Stimulated activated CD4-positive, alpha-beta T cell treated with anti-CD3 and anti-CD28 coated beads, Interleukin-1b, Interleukin-23, amount 100 ng/mL, for 1 hour (primary cell): ENCODE measurements at places on chromosomes 3 and 15.

GRCh38 chr3:64110071-64110470 lies 86.8 kb upstream of the PSMD6 start:
- no peak for DNase-seq

- no peak for DNase-seq
Measured at GRCh38 chr3:143016321-143016972, 15.1 kb downstream of the U2SURP start.

DNA sequence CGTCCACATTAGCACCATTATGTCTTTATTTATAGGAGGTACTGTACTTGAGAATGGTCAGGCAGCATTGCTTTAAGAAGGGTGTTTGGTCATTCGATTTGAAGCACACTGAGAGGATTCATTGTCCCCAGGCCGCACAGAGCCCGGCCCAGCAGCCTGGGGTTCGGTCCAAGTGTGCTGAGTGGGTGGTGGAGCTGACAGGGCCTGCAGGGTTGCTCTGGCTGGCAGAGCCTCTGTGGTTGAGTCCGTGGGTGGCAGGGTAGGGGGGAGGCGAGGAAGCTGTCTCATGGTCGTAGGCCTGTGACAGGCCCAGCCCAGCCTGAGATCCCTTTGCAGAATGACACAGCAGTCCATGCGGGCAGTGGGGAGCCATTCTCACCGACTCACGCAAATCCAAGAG lies 227.7 kb upstream of the TOPAZ1 start:
- no peak for DNase-seq

- DNase-seq = no peak
Measured at GRCh38 chr15:62449638-62450037, 284.6 kb upstream of the C2CD4B start.

- DNase-seq = no peak
Measured at GRCh38 chr15:99454941-99455788, 110.6 kb upstream of the MEF2A start.

DNA sequence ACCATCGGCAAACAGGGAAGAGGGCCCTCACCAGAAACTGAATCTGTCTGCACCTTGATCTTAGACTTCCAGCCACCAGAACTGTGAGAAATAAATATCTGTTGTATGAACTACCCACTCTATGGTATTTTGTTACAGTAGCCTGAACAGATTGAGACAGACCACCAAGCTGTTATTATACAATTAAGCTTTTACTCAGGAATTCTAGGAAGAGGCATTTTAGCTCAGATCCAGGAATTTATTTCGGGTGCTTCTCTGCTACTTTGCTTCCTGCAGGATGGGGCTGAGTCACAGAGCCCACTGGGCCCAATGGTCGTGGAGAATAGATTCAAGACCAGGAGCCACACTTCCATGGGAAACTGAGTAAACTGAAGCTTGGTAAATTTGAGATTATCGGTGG lies 145.5 kb upstream of the PFN2 start:
- DNase-seq = no peak

DNA sequence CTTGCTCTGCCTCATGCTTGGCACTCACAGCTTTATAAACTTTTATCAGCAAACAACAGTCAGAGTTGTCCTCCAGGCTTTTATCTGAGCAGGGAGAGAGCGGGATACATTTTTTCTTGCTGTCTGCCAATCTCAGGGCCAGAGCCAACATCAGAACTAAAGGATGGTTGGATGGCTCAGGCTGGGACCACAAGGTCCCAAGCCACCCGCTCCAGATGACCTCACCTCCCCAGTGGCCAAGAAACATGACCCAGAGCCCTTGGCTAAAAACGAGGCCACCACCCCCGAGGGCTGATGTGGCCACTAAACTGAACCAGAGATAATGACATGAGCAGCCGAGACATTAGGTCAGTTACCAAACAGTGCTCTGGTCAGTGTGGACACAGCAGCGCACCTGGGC lies 18.8 kb upstream of the SPATA12 start:
- no peak for DNase-seq

DNA sequence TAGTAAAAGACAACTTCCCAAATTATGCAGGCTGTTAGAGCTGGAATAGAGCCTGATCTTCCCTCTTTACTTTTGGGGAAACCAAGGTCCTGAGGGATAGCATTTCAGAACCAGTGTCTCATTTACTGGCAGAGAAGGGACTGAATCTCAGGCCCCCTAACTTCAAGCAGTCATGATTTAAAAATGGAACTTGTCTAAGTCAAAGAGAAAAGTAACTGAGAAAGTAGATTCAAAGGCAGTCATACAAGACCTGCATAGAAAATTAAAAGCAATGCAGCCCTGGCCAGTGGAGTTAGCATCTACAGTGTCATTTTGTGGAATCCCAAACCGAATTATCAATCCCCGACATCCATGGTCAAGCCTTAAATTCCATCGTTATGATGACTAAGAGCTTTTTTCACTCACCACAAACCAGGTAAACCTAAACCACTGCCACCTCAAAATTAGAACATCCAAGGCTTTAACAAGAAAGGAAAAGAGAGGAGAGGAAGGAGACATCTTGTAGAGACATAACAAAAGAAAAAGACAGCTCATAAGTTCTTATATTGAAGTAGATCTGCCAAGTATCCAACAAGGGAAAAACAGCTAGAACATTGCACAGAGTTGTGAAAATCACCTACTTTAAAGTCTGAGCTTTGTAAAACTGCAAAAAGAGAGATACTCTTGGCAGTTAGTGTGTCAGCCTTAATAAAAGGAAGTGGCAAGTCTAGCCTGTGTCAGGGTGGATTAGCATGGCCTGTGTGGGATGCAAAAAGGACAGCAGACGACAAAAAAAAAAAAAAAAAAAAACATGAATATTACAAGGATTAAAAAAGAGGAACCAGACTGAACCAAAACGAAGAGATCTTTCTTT lies 54.1 kb upstream of the CCR2 start:
- DNase-seq = no peak

DNA sequence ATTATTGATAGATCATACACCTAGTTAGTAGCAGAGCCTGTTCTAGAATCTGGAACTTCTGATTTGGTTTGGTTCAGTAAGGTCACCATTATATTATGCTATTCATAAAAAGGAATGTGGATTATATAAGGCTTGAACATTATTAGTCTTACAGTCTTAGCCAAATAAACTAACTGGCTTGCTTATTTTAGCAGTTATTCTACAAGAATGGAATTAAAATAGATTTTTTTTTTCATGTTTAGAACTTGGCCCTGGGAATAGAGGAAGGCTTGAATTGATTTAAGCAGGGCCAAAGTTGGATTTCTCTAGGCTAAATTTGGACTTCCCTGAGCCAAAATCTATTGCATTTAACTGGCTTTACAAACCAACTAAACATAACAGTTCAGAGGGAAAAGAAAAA lies 24.4 kb downstream of the DTWD1 start:
- DNase-seq = no peak

GRCh38 chr3:89565098-89565497 lies 457.7 kb downstream of the EPHA3 start:
- DNase-seq = no peak

DNA sequence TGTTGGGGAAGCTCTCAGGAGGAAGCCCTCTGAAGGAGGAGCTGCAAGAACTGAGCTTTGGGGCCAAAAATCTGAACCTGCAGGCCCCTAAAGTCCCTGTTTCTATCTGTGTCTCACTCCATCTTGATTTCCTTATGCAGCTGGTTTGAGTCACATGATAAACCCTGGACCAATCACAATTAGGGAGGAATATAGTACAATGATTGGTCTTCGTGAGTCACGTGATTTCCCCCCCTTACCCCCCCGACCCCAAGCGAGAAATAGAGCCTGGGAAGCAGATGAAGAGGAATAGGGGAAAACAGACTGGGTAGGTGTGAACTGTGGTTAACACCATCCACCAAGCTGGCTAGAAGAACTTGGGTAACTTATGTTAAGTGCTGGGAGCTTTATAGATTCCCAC lies 12.9 kb downstream of the CRABP1 start:
- DNase-seq = no peak

DNA sequence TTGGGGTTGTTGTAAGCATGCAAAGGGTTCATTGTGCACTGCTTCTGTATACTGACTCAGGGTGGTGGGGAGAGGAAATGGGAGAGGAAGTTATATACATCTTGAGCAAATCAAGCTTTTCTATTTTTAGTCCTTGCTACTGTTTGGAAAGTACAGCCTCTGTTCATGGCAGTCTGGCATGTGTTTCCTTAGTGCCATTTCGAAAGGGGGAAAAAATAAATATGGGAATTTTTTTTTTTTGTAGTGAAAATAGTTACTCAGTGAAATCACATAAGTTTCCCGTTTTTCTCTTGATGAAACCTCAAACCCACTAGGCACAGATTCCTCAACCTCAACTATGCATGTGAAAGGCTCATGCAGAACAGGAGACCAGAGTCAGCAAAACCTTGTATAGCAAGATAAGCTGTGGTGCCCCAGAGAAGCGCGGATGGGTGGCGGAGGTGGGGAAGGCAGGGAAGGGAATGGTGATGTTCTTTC lies 353.3 kb downstream of the LPP start:
- DNase-seq = no peak

- no peak for DNase-seq
Measured at GRCh38 chr15:57767481-57767880, 61.0 kb downstream of the POLR2M start.

DNA sequence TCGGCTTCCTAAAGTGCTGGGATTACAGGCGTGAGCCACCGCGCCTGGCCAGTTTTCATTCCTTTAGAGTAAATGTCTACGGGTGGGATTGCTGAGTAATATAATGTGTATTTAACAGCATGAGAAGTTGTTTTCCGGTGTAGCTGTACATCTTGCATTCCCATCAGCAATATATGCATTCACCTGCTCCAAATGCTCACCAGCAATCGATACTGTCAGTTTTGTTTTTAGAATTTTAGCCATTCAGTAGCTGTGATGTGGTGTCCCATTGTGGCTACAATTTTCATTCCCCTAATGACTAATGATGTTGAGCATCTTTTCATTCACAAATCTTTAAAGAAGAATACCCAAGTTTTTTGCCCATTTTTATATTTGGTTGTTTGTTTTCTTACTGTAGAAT lies 134.8 kb upstream of the RGMA start:
- no peak for DNase-seq

- no peak for DNase-seq
Measured at GRCh38 chr3:160812304-160812703, 56.3 kb downstream of the PPM1L start.

DNA sequence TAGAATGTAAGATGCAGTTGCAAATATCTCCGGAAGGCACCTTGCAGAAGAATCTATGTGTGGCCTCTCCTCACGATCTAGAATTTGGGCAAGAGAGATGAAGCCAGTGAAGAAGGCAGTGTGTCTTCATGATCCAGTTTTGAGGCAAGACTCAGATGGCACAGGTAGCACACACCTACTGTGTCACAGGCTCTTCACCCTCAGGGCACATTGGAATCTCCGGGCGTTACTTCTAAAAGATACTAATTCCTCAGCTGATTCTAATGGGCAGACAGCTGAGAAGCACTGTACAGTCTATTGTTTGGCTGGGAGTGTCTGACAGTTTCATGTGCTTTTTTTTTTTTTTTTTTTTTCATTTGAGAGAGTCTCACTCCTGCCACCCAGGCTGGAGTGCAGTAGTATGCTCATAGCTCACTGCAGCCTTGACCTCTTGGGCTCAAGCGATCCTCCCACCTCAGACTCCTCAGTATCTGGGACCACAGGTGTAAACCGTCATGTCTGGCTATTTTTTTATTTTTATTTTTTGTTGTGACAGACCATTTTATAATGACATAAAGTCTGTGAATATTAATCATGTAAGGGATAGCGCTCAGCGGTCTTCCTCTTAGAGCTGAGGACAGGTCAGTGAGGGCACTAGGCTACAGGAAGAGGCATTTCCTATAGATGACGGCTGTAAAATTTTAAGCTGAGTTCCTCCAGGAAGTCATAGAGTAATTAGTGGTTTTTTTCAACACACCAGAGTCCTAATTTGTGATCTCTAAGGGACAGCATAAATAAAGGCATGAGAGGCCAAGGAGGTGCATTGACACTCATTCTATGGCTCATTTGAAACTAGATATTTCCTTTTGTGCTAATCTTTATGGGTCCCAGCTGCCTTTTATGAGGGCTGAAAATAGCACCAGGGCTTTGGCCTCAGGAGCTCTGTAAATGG lies 4.0 kb downstream of the C3orf52 start:
- no peak for DNase-seq

- no peak for DNase-seq
Measured at GRCh38 chr15:64503640-64504039, 43.3 kb downstream of the ZNF609 start.

GRCh38 chr3:177754508-177754921 lies 557.2 kb upstream of the TBL1XR1 start:
- DNase-seq = no peak

DNA sequence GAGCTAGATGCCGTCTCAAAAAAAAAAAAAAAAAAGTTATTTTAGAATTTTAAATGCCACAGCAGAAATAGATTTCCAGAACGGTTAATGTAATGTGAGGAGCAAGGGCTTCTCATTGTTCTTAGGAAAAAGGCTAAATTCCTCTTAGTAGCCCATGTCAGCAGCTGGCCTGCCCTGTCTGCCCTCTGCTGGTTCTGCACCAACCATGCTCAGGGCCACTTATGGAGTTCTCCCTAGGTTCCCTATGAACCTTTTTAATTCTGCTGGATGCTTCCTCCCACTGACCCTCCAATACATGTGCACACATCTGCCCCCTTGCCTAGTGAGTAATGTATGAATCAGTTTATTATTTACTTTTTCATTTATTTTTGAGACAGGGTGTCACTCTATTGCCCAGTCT lies 32.2 kb upstream of the DPPA4 start:
- DNase-seq = no peak

DNA sequence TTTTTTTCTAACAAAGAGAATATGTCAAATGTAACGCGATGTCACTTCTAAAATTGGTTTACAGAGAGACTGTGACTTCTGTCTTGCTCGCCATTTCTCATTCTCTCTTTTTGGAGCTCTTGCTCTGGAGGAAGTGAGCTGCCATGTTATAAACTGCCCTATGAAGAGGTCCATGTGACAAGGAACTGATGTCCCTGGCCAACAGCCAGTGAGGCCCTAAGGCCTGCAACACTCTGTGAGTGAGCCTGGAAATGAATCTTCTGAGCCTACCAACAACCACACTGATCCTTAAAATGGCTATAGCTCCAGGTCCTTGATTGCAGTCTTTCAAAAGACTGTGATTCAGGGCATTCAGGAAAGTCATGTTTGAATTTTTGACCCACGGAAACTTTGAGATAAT lies 49.9 kb downstream of the NMD3 start:
- DNase-seq = no peak

DNA sequence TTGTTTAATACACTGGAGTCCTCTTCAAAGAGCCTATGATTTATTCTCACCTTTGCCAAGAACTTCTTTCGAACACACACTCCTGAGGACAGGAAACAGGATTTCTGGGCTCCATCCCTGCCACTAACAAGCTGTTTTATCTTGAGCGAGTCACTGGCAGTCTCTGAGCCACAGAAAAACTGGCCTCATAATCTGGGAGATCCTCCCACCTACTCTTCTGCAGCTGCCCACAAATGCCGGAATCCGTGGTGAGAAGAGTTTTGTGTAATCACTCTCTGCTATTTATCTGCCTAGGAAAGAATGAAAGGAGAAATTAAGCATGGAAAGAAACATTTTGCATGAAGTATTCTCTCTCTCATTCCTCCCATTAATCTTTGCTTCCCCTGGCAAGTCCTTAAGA lies 172.0 kb upstream of the TRIM42 start:
- DNase-seq = no peak

GRCh38 chr3:127697551-127698240 lies 24.9 kb downstream of the ABTB1 start:
- DNase-seq = no peak
